ENCODE measurements at places on chromosomes 16 and 17.

DNA sequence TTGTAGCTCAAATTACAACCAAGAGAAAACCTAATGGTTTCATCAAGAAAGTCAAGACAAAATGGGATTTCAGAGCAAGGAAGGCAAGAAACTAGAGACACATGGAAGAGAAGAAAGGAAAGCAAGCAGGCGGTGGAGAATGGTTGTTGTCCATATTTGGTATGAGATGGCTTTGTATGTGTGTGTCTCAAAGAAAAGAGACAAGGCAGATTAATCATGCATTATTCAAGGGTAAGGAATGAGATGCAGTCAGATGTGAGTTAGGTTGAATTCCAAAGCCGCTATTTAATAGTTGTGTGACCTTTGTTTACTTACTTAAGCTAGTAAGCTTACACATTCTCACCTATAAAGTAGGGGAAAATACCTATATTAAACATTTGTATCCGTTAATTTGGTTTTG, 1029.6 kb downstream of the CDH11 start:
- no peak for DNase-seq

- no peak for DNase-seq
These were observed 1.1 kb downstream of the ZCCHC14 start for GRCh38 chr16:87491522-87492290.

- no peak for DNase-seq
These were observed 44.0 kb upstream of the YPEL2 start for GRCh38 chr17:59287452-59287851.

DNA sequence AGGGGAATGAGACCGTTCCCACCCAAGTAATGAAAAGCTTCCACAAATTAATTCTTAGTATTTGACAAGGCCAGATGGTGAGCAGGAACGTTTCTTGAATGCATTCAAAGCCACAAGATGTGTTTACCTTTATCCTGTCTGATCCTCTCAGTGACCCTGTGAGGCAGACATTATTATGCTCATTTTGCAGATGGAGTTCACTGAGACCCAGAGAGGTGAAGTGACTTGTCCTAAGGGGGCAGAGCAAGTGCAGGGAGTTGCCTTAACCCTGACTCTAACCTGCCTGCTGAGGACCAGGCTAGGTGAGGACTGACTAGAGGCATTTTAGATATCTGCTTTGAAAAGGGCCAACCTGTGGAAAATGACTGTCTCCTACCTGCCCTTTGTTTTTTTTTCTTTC, 156.7 kb downstream of the HAPSTR1 start:
- DNase-seq: no peak

GRCh38 chr17:63984236-63984635, 11.5 kb upstream of the SCN4A start:
- no peak for DNase-seq

GRCh38 chr17:5264893-5265292, 17.2 kb upstream of the RABEP1 start:
- no peak for DNase-seq

- DNase-seq: no peak
These were observed 17.2 kb downstream of the TMEM204 start for GRCh38 chr16:1550696-1551095.

- DNase-seq: no peak
These were observed 50.5 kb upstream of the ZNF750 start for GRCh38 chr17:82890339-82890730.

- DNase-seq: no peak
These were observed 19.8 kb upstream of the ZFP90 start for GRCh38 chr16:68519225-68519745.
